ENCODE measurements at places on chromosomes 5 and 9.

DNA sequence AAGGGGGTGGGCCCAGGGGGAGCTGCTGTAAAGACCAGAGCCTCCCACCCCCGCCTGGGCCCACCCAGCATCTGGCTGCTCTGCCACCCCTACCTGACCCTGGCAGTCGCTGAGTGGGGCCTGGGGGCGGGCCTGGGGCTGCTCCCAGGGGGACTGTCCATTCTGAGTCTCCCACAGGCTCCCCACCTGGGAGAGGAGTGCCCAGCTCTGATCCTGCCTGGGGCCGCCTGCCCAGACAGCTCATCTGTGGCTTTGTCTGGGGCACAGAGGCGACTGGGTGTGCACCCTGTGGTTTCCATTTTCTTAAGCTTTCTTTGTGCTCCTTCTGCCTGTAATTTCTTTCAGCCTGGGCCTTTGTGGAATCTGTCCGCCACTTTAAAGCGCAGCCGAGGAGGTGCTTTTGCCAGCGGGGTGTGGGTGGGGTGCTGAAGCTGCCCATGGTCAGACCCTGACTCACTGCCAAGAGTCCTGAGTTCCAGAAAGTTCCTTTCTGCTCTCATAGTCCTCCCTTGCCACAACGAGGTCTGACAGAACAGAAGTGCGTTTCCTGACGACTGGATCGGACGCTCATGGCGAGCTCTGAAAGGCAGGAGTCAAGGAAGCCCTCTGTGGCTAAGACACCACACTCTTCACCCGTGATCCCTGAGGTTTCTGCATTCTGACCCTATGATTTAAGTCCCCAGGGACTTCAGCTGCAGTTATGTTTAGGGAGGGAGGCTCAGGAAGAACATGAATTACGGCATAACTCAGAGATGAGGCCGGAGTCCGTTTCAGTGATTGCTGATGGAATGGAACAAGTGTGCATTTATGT, 225.0 kb downstream of the FANCC start:
- no peak for DNase-seq

DNA sequence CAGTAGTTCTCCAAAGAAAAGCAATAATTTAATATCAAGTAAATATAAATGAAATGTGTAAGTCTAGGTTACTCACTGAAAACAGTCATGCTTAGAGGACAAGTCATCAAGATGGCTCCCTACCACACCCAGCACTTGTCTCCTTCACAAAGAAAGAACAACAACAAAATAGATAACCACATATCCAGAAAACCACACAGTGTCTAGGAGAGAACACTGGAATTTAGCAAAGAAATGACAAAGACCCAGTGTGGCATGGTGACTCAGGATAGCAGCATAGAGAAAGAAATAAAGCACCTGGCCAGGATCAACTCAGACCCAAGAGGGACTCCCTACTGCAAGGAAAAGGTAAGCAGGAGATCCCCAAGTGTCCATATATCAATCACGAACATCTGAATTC, 356.2 kb downstream of the TMEM161B start:
- DNase-seq: no peak

- DNase-seq: no peak
These were observed 8.4 kb downstream of the LHX3 start for GRCh38 chr9:136196404-136197083.

GRCh38 chr5:77797136-77797535, 21.0 kb upstream of the TBCA start:
- no peak for DNase-seq

GRCh38 chr9:78712903-78713613, 416.1 kb downstream of the PSAT1 start:
- no peak for DNase-seq

- no peak for DNase-seq
These were observed 3.8 kb downstream of the CDH9 start for GRCh38 chr5:27034565-27034964.

GRCh38 chr9:6506571-6506970, 93.6 kb downstream of the UHRF2 start:
- DNase-seq: no peak

GRCh38 chr9:90455316-90455715, 187.3 kb downstream of the DIRAS2 start:
- no peak for DNase-seq

Measured in NCI-H345 (cell line).